ENCODE measurements at places on chromosomes 3 and 15.

- no peak for DNase-seq
Observed at GRCh38 chr3:134809427-134810051, 14.5 kb downstream of the EPHB1 start.

GRCh38 chr3:37030588-37030987, 37.3 kb downstream of the MLH1 start:
- no peak for DNase-seq

- DNase-seq: no peak
Observed at GRCh38 chr3:169203631-169204550, 459.6 kb downstream of the MECOM start.

DNA sequence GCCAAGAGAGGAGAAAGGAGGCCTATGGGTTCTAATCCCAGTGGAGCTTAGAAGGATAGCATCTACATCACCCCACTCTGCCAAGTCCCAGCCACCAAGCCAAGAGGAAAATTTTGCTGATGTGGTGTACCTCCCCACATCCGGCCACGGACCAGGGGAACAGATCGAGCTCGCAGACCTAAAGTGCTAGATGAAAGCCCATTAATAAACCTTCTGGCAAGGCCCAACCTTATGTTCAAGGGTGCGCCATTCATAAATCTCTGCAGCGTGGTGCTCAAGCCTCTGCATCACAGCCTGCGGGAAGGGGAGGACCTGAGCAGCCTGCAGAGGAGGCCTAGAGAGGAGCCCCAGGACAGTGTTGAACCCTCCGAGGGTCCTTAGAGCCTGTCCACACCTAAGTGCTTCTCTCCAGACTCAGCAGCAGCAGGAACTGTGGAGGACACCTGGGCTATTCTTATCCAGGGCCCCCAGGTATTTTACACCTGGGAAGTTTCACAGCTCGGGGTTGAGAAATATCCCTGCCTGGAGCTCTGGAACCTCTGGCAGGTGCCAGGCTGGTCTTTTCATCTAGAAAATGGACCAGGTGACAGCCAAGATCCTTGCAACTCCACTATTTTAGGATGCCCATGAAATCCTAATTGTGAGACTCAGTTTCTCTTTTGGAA, 68.0 kb downstream of the MRPL46 start:
- DNase-seq: no peak

DNA sequence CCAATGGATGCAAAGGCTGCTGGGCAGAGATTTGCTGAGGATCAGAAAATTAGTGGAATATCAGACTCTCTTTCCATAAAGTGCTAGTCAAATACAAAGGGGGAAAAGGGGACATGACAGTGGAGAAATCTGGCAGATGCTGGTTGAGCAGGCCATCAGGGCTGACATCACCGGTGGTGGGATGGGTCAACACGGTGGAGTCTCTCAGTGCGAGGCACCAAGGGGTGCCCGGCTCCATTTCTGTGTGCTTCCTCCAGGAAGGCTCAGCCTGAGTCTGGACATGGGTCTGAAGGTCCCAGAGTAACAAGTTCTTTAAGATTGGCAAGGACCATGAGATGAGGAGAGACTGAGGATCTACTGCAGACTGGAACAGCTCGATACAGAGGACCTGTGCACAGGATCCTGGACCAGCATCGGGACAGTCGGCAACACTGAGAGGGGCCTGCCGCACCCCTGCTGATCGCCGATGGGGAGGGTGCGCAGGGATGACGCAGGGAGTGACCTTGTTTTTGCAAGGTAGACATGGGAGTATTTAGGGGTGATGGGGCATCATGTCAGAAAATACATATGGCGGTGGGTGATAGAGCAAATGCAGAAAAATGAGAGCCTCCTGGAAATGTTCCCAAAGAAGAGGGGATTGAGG, 92.7 kb downstream of the SEC22A start:
- no peak for DNase-seq

DNA sequence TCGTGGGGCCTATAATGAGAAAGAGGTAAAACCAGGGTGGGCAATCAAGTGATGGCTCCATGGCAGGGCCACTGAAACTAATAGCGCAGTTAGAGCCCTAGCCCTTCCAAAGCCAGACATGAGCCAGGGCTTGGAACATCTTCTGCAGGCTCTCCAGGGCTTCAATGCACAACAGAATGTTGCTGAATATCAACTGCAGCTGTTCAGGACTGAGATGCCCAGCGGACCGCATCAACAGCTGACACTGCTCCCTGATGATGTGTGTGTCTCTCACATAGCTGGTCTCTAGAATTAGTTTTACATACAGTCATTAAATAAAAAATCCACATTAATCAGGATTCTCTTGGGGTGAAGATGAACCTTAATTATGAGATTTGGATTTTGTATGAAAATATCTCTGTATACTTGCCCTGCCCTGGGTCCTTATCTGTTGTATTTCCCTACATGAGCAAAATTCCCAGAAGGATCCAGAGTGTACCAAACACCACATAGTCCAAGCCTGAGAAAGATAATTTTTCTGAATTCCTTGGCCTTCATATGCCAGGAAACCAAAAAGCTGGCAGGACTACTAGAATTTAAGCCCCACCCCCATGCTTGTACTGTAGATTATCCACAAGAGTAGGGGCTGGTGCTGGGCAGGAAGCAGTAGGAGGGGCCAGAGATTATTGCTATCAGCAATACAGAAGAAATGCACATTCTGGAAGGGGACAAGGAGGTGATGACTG, 7.7 kb upstream of the GOLGB1 start:
- DNase-seq: no peak

GRCh38 chr3:105277656-105278055, 89.1 kb upstream of the ALCAM start:
- DNase-seq: no peak

- DNase-seq: no peak
Observed at GRCh38 chr3:127677541-127678314, 5.0 kb downstream of the ABTB1 start.

DNA sequence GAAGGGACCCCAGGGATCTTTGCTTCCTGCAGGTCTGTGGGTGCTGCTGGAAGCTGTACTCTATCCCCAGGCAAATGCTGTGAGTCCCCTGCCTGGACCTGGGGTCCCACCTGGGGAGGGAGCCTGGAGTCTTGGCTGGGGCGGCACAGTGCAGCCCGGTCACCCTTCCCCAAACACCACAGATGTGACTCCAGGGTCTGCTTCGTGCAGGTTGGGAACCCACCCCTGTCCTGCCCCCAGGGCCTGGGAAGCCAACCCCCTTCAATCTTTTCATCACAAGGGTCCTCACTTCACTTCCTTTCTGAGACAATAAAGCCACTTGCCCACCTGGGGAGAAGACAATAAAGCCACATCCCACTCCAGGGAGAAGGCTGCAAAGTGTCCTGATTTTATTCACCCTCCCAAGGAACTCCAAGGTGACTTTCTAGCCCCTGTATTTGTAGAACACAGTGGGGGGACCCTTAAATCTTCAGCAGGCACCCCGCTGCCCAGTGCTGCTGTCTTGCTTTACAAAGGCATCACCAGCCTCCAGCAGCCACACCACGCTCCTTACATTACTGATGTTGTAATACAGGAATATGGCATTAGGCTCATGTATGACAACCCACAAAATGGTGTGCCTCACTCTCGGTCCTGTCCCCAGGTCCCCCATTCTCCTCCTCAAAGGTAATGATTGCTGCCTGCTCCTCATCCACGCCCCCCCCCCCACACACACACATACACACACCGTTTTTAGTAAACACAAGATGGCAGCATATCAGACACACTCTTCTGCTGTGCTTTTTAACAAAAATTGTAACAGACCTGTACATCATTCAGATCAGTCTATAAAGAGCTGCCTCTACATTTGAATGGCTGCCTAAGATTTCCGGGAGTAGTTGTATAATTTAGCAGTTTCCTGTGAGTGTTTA, 9.9 kb downstream of the C3orf22 start:
- DNase-seq: no peak

GRCh38 chr15:61314427-61314826, 85.3 kb upstream of the RORA start:
- no peak for DNase-seq

DNA sequence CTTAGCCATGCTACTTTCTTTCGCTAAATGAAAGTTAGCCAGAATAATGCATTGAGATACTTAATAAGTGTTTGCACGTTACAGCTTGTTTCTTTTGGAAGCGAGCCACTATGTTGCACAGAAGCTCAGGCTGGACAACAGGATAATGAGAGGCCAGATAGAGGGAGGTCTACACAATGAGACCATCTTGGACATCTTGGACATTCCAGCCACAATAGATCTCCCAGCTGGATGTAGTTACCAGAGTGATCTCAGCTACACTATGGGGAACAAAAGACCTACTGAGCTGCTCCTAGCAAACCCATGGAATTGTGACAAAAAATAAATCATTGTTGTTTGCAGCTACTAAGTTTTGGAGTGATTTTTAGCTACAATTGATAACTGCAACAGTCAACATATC, 540.1 kb upstream of the SEMA6D start:
- no peak for DNase-seq

DNA sequence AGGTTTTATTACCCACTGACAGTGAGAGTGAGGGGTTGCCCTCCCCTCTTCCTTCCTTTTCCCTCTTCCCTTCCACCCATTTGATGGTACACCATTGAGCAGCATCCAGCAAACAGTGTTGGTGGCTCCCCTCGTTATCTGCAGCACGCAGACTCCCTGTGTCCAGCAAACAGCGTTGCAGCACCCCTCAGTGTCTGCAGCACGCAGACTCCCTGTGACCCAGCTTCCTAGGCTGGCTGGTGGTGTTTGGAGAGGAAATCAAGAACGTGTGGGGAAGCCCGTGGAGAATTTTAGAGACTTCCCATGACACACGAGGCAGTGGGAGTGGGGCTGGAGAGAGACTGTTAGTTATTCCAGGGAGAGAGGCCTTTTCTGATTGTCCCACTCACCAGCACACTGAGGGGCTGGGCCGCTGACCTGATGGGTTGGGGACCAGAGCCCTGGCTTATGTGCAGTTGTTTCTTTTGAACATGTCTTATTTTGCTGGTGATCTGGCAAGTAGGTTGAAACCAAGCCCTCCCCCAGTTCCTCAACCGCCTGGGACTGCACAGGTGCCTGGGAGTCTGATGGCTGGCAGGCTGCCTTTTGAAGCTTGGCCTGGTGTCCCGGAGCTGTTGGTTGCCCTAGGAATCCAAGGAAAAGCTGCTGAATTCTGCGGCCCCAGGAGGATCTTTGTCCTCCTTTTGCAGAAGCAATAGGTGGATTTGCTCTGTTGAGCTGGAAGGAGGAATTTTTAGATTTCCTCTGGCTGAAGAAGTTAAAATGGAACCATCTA, 19.0 kb downstream of the APBA2 start:
- no peak for DNase-seq

- no peak for DNase-seq
Observed at GRCh38 chr15:38874464-38874863, 309.9 kb upstream of the RASGRP1 start.

All from HFF-Myc (cell line).